Foreskin melanocyte (primary cell): ENCODE measurements at places on chromosomes 11 and 22.

DNA sequence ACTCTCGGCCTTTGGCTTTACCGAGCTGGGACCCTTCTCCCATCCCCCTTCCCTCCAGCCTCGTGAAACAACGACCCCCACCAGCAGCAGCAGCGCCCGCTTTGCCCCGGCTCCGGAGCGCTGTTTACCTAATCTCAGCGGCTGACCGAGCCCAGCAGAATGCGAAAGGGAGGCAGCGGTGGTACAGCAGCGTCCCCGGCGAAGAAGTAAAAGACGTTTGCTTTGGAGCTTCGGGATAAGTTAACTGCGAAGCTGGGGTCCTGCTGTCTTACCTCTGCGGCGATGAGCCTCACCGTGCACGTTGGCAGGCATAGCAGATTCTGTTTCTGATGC lies 2.0 kb upstream of the LARGE1 start:
- DNase-seq = peak; percentile 33

DNA sequence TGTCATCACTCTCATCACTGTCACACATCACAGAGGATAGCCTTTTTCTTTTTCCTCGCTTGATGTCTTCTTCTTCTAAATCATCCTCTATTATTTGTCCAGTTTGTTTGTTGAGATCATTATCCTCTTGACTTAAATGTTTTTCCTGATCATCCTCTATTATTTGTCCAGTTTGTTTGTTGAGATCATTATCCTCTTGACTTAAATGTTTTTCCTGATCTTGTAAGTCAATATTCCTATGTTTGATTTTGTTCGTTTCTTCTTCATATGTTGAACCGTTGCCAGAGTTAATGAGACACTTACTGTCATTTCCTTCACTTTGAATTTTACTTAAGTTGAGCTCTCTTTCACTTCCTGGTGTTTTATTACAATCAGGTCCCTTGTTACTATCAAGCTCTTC lies 5.6 kb downstream of the CCDC82 start:
- DNase-seq = no peak

DNA sequence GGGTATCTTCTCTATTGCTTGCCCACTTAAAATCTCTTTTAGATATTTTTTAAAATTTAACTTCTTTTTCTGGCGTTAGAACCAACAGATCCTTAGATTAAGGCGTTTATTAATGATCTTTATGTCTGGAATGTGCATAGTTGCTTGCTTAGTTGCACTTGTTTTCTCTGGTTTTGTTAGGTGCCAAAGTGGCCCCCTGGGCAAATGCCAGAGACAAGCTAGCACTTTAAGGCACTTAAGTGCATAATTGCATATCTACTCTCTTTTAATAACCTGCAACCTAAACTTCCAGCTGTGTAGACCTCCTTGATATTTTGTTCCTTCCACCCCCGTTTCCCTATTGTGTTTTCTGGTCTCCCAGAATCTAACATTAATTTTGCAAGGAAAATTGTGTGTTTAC lies 3.3 kb downstream of the RBM4 start:
- no peak for DNase-seq

GRCh38 chr11:13333456-13333957 lies 55.9 kb downstream of the BMAL1 start:
- no peak for DNase-seq

DNA sequence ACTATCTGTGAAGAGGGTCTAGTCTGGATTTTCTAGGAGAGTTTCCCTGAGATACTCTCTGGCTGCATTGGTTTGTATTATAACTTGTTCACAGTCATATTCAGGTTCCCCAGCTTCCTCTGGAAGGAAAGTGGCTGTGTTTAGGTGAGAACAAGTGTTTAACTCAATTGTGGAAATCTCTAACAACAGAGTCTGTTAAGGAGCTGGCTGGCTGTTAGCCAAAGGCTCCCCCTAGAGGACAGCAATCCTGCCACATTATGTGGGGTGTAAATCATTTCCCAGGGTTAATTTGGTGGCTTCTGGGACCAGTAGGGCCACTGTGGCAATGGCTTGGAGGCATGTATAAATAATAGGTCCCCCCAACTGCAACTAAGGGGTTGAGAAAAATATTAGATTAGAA lies 18.4 kb downstream of the MS4A6E start:
- DNase-seq = no peak
